Karpas-422 (cell line): ENCODE measurements at places on chromosomes 16 and 17.
A peak's percentile ranks its signal among the peaks of the same experiment; 100 is the strongest.

- H3K27me3 ChIP-seq = no peaks in the 10 kb centered on the region
- peak overlapping the region; percentile 97 for H3K4me3 ChIP-seq
- peaks cover 21% of the 10 kb centered on the region for H3K36me3 ChIP-seq
- peaks cover 34% of the 10 kb centered on the region for H3K4me1 ChIP-seq
- DNase-seq = no peak
- no peak overlapping the region for H3K27ac ChIP-seq
Measured at GRCh38 chr16:24538756-24539294, 541 bp upstream of the RBBP6 start.

- H3K4me3 ChIP-seq = no peak overlapping the region
- H3K27me3 ChIP-seq = no peaks in the 10 kb centered on the region
- no peaks in the 10 kb centered on the region for H3K36me3 ChIP-seq
- DNase-seq = no peak
- H3K4me1 ChIP-seq = peaks cover 17% of the 10 kb centered on the region
Measured at GRCh38 chr16:4097826-4098240, 18.4 kb downstream of the ADCY9 start.

DNA sequence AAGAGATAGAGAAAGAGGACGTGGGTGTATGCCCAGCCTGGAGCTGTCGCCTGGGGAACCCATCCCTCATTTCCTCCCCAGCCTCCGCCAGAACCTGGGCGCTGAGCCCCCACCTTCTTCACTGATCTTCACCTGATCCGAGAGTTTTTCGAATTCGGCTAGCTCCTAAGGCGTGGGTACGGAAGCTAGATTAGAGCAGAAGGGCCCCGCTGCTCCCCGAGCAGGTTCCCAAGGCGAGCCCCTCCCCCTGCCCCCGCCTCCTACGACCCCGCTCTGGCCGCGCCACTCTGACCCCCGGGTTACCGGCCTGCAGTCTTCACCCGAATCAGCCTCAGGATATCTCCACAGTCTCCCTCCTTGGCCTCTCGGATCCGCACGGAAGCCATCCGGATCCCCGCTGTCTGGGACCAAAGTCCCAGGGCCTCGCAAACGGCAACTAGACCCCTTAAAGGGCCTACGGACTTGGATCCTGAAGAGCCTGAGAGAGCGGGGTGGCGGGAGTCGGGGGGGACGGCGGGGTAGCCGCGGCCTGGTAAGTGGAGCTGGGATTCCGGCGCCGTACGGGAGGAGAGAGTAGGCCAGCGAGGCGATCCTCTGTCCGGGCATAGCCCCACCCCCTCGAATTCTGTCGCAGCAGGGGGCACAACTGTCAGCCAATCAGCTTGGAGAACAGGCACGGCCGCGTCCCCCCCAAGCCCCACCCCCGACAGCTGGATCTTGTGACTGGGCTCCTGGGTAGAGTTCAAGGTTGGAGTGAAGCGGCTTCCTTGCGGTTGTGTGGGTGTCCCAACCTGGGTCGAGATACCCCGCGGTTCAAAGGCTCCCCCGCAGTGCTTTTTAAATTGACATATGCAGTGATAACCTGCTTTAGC, at the start of gene SAT2:
Gene SAT2, minus strand, starts transcription at position 572 of the 872 bp plus-strand sequence. Its CDS starts 186 bp downstream, at position 386.
- DNase-seq = peak; percentile 96
- peak within 1 kb of the TSS; percentile 99 for H3K4me3 ChIP-seq
- H3K36me3 ChIP-seq = no peaks in the 10 kb centered on the region
- H3K4me1 ChIP-seq = peaks cover 9% of the 10 kb centered on the region

DNA sequence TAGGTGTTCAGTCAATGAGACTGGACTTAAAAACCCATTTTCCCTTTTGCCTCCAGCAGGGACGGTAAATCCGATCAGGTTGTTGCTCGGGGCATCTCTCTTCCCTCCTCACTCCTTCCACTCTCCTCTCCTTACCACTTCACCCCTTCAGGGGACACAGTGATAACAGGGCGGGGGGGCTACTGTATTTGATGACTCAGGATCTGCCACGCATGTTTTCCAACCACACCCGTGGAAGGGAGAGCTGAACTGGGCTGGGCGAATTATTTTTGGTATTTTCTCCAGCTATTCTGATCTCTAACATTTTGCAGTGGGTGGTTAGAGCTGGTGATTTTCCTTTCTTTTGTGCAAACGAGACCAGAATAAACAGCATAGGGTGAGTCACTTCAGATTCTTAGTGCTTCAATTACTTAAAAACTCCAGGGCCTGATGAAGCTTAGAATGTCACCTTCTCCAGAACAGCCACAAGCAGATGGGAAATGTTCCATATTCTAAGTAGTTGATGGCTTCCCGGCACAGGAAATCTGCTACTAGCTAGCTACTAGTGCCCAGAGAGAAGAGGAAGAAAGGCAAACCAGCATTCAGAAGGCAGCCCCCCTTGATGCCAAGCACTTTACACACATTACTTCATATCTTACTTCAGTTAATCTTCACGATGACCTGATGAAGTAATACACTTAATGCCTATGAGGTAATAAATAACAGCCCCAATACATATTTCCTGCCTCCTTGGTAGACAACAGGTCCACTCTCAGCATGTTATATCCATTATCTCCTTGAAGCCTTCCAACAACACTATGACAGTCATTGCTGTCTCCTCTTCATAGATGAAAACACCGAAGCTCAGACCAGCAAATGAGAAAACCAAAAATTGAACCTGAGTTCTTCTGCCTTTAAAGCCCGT, 74.1 kb downstream of the ASIC2 start:
- no peaks in the 10 kb centered on the region for H3K36me3 ChIP-seq
- H3K27me3 ChIP-seq = no peaks in the 10 kb centered on the region
- H3K27ac ChIP-seq = no peak overlapping the region
- H3K4me1 ChIP-seq = no peaks in the 10 kb centered on the region

DNA sequence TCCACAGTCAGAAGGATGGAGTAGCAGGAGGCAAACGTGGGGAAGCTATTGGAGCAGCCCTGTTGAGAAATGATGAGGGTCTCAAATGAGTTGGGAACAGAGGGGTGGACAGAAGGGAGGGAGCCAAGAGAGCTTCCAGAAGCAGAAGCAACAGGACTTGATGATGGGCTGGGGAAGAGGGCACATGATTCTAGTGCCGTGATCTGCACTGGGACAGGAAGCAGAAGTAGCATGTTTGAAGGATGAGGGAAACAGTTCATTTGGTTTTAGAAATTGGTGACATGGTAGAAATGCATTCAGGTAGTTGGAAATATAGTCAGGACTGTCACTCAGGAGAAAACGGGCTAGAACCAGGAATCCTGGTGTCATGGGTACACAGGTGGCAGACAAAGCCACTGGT, 19.4 kb downstream of the EMP2 start:
- H3K4me1 ChIP-seq = no peaks in the 10 kb centered on the region
- no peak overlapping the region for H3K27ac ChIP-seq
- no peak for DNase-seq
- H3K36me3 ChIP-seq = no peaks in the 10 kb centered on the region

GRCh38 chr17:47076171-47076570, 97.1 kb upstream of the RPRML start:
- no peak overlapping the region for H3K4me3 ChIP-seq
- H3K4me1 ChIP-seq = 0 out of 2 replicates have a peak, but pooled peaks cover 3% of the 10 kb centered on the region
- H3K27ac ChIP-seq = no peak overlapping the region
- H3K36me3 ChIP-seq = peaks cover 9% of the 10 kb centered on the region; the same call in 1 of the 2 replicates
- no peaks in the 10 kb centered on the region for H3K27me3 ChIP-seq

DNA sequence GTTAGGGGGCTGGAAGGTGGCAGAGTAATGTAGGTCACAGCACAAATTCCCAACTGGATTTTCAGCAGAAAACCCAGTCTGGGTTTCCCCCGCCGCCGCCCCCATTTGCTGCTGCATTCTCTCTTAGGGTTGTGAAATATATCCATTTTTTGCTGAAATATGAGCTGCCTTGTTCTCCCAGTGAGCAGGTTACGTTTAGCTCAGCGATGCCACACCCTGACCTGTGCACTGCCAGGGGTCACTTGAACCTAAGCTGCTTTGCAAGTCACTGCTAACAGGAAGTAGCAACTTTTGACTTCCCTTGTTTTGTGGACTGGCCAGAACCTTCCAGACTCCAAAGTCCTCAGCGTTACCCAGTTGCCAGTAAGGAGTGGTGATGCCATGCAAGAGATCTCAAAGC, 274.1 kb downstream of the CPPED1 start:
- no peaks in the 10 kb centered on the region for H3K36me3 ChIP-seq
- no peak for DNase-seq
- H3K4me3 ChIP-seq = no peak overlapping the region
- H3K27ac ChIP-seq = no peak overlapping the region
- H3K27me3 ChIP-seq = no peaks in the 10 kb centered on the region
- H3K4me1 ChIP-seq = no peaks in the 10 kb centered on the region

DNA sequence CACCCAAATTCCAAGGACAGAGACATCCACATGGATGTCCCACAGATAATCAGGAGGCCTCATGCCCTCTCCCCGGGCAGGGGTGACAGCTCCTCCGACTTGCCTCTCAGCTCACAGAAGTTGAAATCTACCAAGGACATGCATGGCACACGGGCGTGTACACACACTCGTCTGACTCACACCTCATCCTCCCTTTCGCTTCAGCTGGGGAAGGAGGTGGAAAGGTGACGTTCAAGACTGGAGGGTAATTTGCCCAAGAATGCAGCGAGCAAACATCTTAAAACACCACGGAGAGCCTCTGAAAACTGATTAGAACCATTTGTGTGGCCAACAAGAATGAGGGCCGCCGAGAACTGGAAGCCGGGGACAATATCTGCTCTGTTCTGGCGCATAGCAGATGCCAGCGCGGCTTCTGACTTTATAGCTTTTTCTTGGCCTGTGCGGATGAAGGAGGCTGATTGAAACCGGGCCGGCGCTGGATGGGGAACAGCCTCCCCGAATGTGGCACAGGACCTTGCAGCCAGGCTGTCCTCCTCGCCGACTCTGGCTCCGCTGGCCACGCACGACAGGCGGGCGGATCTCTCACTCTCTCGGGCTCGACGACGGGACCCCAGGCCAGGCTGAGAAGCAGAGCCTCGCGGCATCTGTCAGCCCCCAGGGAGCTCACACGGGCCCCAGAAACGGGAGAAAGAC, 100.9 kb downstream of the C16orf95 start:
- no peak overlapping the region for H3K4me3 ChIP-seq
- no peaks in the 10 kb centered on the region for H3K27me3 ChIP-seq
- H3K27ac ChIP-seq = no peak overlapping the region
